Stimulated activated CD8-positive, alpha-beta memory T cell treated with anti-CD3 and anti-CD28 coated beads, Interleukin-7, amount 100 ng/mL, for 1 hour (primary cell): ENCODE measurements at places on chromosomes 6 and 20.

DNA sequence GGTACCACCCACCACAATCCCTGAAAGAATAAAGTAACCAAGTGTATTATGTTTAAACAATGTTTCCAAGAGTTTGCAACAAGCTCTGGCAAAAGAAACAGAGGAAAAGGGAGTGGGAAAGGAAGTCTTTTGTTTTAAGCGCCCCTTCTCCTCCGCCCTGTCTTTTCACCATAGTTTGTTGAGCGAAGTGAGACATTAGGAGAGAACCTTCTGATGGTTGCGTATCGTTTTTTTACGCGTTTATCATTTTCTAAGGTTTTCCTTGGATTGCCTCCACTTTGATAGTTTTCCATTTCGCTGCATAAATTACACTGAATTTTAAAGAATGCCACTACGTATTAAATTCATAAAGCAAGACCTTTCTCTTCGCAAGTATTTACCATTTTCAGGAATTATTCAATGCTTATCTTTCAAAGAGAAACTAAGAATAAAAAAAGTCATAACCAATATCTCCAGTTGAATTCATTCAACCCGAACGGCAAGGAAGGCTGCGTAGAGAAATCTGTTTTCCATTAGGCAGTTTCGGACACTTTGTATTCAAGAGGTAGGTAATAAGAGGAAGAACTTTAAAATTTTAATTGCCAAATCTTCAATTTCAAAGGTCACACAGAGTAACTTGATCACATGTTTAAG is 920 bp upstream of the EPHA7 start:
- DNase-seq: no peak

- DNase-seq: no peak
Observed at GRCh38 chr20:47993035-47993755, 207.9 kb upstream of the SULF2 start.

DNA sequence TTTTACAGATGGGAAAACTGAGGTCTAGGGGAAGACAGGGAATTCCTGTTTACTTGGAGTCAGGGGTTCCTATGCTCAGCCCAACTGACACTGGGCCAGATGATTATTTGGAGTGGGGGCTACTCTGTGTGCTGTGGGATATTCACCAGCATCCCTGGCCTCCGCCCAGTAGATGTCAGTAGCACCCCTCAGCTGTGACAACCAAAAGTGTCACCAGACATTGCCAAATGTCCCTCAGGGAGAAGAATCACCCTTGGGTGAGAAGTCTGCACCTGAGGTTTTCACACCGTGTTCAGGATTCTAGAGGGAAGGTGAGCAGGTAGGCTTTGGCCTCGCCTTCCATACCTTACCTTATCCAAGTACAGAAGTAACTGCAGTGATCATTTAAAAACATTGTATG is 27.6 kb downstream of the CDH26 start:
- no peak for DNase-seq

GRCh38 chr6:139531148-139532115 is 157.0 kb upstream of the CITED2 start:
- DNase-seq: no peak

GRCh38 chr20:60125513-60125912 is 167.3 kb downstream of the CDH26 start:
- DNase-seq: no peak

DNA sequence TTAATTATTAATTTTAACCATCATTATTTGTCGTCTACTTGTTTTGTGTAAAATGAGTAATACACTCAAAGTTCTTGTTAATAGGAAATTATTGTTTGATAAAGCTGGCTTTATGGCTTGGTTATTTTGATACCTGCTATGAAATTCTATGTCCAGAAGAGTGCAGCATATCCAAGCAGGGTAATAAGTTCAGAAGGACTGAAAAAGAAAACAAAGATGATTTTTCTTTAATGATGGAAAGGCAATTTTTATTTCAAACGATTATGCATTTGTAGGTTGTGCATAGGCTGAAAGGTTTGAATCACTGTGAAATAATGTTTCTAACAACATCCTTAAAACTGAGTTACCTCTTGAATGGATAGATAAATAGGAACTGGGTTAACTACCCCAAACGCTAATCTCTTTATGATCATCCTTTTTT is 1.4 kb upstream of the MAN1A1 start:
- DNase-seq: no peak
